Putamen (tissue), 1 donor: ENCODE measurements at places on chromosomes 3 and 15.

GRCh38 chr3:153041181-153041580, 120.8 kb upstream of the RAP2B start:
- DNase-seq, result no peak

- no peak for DNase-seq
Measured at GRCh38 chr3:42110631-42111030, 19.5 kb downstream of the TRAK1 start.

DNA sequence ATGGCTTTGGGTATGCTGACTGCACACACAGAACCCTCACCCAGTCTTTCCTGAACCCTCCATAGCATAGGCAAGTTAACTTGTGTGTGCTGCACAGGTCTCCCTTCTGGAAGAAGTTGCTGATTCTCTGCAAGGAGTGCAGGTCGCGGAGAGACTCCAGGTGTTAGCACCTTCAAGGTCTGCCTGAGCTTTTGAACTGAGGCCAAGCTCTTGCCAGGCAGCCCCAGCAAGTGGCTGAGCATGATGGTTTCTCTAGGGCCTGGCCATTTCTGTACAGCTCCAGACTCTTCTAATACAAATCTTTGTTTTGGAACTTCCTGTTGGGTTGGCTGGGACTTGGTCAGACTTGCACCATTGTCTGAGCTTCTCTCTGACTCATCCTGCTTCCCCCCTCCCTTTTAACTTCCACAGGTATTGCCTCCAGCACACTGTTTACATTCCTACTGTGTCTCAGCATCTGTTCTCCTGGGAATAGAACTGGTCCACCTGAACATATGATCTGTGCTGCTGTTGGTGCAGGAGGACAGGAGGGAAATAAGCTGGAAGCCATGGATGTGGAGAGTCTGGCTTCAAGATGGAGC, 53.3 kb downstream of the KY start:
- no peak for DNase-seq

- DNase-seq, result peak; percentile 60
Measured at GRCh38 chr3:176554264-176554663, 643.0 kb downstream of the TBL1XR1 start.

- no peak for DNase-seq
Measured at GRCh38 chr3:57689367-57690053, 3.4 kb downstream of the DENND6A start.

GRCh38 chr3:11481556-11481955, 162.2 kb downstream of the VGLL4 start:
- DNase-seq, result no peak

DNA sequence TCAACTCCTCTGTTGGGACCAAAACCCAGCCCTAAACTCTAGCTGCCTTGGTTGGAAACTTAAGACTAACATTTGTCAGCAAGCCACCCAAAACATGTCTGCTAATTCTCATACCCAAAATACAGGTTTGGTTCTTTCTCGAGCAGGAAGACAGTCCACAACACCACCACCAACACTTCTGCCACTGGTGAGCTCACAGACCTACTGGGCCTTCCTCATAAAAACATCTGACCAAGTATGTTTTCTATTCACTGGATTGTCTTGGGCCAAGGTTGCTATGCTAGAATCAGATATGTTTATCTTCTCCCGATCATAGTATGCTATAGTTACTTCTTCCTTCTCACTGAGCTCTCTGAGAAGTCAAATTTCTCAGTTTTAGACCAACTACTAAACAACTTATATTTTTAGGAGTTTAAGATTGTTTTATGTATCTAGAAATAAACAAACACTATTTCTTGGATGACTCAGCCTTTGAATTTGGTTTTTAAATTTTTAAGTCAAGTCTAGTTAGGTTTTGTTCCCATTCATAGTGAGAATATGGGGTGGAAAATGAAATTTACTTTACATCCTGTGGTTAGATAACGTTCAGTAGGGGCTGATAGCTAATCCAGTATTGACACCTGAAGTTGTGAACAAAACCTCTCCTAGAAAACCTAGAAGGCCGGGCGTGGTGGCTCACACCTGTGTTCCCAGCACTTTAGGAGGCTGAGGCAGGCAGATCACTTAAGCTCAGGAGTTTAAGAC, 360.5 kb downstream of the RSL24D1 start:
- DNase-seq, result no peak

GRCh38 chr3:72487946-72488737, 360.1 kb downstream of the SHQ1 start:
- DNase-seq, result no peak

DNA sequence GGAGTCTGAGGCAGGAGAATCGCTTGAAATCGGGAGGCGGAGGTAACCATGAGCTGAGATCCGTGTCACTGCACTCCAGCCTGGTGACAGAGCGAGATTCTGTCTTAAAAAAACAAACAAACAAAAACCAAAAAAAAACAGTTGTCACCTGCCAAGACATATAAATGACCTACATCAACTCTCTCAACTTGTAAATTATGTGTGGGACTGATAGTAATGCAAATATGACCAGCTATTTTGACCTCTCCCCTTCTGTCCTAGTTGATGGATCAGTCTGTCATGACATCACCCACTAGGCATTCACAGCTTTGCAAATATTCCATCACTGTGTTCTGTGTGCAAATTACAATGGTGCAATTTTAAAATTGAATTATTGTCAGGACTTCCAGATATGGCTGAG, 175.4 kb downstream of the EBLN2 start:
- no peak for DNase-seq

GRCh38 chr3:28155631-28156030, 85.8 kb upstream of the CMC1 start:
- no peak for DNase-seq

GRCh38 chr3:197507081-197507480, 48.7 kb downstream of the BDH1 start:
- no peak for DNase-seq

DNA sequence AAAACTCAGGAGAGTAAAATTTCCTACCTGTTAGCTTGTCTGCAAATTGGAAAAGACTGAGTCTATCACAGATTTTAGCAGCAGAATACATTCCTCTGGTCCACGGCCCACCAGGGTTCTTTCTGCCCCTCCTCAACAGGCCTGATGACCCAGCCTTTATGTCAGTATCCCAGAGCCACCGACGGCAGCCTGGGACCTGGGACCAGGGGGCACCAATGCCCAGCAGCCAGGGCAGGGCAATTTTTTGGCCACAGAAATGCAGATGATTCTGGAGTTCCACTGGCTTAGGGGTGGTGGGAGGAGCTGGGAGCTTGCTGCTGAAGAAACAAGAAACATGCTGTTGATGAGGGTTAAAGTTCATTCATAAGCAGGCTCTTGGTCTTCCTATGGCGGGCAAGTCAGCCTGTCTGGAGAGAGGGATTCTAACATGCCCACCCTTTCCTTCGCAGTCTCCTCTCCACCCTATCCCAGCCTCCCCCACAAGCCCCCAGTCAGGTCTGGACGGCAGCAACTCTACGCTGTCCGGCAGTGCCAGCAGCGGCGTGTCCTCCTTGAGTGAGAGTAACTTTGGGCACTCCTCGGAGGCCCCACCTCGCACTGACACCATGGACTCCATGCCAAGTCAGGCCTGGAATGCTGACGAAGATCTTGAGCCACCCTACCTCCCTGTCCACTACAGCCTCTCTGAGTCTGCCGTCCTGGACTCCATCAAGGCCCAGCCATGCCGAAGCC, 4.3 kb upstream of the MANF start:
- DNase-seq, result no peak

- DNase-seq, result no peak
Measured at GRCh38 chr15:64634027-64634426, 141.4 kb downstream of the RBPMS2 start.

DNA sequence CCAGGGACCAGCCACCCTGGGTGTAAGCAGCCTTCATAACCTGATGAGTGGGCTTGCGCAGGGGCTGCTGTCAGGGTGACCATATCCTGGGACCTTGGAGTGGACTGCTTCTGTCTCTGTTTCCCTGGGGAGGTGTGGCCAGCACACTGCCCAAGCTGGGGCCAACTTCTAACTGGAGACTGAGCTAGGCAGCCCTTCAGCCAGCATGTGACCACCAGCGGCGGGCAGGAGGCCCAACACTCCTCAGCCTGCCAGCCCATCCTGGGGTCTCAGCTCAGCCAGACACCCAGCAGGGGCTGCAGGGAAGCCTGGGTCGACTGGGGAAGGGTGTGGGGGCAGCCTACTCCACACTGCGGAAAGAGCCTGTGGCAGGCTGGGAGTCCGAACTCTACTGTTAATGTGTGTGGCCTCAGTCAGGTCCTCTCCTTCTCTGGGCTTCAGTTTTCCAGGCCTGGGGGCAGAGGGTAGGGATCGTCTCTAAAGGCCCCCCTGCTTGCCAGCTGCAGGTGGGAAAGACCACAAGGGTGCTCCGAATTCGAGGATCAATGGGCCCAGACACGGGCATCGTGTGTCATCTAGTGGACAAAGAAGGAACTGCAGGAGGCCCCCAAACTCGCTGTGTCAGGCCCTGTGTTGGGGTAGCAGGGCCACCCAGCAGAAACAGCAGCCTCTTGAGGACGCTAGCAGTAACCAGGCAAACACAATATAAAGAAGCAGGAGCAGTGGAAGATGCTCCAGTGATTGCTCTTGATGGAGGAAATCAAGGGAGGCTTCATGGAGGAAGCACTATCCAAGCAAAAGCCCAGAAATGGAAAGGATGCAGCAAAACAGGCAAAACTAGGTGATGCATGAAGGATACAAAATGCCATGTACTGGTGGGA, 2.0 kb upstream of the SEMA3G start:
- no peak for DNase-seq

DNA sequence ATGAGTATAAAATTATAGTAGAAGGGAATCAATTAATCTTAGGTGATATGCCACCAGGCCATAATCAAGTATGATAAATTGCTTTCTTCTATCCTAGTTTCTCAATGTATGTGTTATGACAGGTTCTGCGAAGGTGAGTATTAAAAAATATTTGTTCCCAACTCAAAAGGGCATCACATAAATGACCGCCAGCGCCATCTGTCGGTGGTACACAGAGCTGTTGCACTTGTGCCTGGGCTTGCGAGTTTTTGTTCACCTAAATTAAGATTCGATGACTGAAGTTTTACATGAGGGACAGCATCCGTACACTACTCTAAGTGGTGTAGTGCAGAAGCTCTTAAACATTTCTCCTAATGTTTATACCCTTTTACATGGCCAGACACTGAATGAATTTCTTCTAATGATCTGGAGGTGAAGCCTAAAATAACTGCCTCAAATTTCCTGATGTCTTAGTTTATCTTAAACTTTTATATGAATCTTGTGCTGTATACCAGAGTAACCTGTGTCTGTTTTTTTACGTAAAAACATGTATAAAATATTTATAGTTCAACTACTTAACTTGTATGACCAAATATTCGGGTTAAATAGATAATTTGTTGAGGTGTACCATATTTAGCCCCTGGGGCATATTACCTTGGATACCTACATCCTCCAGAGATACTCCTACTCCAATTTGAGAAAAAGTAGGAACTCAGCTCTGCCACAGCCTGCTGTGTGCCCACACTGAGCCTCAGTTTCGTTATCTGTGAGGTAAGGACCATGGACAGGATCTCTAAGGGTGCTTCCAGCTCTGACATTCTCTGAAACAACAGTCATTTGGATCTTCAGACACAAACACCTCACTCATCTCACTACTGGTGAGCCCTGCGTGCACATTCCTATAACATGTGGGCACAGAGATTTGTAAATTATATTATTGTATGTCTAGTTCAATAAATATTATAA, 365.6 kb downstream of the MAGI1 start:
- peak; percentile 52 for DNase-seq

GRCh38 chr3:38479431-38480092, 16.6 kb upstream of the EXOG start:
- peak; percentile 60 for DNase-seq

DNA sequence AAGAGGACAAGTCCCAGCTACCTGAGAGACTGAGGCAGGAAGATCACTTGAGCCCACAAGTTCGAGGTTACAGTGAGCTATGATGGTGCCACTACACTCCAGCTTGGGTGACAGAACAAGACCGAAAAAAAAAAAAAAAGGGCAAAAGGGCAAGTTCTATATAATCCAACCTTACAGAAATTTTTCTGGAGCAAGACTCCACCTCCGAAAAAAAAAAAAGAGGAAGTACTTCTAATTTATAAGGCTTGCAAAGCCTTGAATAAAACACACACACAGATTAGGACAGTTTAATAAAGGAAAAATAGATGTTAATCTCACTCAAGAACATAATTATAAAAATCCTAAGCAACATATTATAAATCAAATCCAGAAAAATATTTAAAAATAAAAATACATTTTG, 14.4 kb upstream of the XYLB start:
- no peak for DNase-seq

DNA sequence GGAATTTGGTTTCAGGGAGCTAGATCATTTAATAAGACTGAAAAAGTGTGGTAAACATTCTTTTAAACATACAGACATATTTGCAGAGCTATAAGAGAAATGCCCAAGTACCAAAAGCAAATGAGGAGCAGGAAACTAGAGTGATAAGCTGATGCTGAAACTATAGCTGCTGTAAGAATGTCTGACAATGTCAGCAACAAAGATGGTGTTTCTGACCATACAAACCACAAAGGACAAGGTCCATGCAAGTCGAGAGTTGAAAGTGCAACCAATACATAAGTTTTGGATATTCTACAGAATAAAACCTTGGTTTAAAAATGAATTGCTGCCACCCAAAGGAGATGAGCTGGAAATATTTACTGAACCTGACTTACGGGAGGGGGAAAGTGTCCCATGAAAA, 610.2 kb downstream of the TBL1XR1 start:
- DNase-seq, result no peak

DNA sequence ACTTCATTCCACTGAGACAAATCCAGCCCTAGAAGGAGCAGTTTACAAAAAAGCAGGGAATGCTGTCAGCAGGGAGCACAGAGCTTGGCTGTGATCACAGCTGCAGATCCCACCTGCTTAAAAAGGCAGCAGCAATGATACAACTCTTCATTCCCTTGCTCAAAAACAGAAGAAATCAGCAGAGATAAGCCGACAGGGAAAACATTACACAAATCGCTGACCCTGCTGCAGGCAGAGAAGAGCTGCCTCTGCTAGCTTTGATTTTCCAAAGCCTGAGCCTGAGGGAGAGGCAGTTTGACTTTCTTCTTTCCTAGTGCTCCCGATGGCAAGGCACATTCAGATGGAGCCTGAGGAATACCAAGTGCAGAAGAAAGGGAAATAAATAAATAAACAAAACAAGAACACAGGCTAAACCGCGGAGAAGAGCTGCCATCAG, 80.2 kb downstream of the SHQ1 start:
- no peak for DNase-seq

DNA sequence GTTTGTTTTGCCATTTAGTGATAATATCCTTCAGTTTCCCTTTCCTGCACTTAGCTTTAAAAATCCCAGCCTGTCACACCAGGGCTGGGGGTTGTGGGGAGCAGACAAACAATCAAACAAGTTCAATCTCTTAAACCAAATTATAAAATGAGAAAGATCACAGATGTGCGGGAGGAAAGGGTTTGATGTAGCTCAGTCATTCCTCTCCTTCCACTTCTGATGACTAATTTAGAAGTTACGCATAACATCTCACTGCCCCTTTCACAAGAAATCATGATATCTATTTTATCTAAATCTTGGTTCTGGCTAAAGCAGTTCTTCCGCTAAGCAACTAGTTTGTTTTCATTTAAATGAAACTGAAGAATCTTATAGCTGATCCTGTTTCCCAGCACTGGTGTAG, 34.1 kb upstream of the ATG7 start:
- no peak for DNase-seq

GRCh38 chr3:124126436-124127023, 134.6 kb upstream of the ROPN1 start:
- DNase-seq, result no peak

GRCh38 chr3:111652492-111653180, 57.5 kb upstream of the ZBED2 start:
- no peak for DNase-seq

GRCh38 chr3:154701055-154701454, 271.1 kb upstream of the GPR149 start:
- no peak for DNase-seq
